ENCODE measurements at places on chromosomes 2 and 18.

DNA sequence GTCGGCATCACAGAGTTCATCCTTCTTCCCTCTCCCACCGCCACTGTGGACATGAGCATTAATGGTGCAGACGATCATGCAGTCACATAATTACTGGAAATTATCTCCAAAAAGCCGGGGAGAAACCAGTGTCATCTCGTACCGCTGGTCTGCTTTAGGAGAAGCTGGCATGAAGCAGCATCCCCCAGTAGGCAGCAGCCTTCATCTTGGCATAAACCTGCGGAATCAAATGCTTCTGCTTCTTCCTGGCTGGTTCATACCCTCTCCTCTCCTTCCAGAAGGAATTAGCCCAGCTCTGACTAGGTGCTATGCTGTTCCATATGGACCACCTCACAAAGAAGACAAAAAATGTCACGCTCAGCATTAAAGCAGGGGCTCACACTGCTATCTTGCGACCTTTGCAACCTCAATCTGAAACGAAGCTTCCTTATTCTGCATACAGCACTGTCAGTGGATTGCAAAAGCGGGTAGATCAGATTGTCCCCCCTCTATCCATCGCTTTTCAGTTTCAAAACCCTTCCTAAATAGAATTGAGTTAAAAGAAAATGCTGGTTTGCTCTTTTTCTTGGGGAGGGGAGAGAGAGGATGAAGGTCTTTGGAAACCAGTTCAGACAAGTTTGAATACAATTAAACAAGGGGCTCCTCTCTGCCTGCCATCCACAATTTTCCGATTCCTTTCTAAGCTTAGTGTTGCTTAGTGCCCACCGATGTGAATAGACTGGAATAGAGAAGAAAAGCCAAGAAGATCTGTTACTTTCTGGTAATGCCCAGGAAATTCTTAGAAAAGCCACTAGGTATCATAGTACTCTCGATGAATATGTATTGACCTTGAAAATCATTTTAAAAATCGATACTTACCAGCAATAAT, 212.1 kb upstream of the ZNF521 start:
- DNase-seq = no peak

DNA sequence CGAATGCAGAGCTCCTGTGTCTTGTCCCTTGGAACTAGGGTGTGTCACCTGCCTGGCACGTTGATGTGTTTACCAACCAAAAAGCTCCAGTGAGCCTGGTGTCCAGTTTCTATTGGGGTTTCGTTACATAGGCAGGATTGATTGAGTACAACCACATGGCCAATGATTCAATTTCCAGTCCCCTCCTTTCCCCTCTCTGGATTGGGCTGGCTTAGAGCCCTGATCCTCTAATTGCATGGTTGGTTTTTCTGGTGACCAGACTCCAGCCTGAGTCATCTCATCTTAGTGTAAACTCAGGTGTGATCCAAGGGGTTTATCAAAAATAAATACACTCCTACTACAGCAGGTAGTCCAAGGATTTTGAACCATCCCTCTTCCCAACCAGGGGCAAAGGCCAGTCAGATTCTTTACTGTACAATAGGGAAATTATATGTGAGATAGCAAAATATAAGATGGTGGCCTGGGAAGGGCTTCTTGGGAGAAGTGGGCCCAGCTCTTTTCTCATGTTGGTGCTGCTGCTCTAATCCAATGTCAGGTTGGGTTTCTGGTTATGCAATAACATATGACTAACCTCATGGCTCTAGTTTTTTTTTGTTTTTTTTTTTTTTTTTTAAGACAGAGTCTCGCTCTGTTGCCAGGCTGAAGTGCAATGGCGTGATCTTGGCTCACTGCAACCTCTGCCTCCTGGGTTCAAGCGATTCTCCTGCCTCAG, 64.7 kb upstream of the MGAT5 start:
- DNase-seq = no peak

DNA sequence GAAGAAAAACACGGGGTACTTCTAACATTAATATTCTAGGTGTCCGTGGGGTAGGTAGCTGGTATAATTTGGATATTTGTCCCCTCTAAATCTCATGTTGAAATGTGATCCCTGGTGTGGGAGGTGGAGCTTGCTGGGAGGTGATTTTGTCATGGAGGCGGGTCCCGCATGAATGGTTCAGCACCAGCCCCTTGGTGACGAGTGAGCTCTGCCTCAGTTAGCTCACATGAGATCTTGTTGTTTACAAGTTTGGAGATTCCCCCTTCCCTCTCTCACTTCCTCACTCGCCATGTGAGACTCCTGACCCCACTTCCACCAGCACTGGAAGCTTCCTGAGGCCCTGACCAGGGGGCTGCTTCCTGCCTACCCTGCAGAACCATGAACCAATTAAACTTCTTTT, 35.4 kb upstream of the DNER start:
- no peak for DNase-seq

- DNase-seq = no peak
Observed at GRCh38 chr2:175136334-175137215, 31.4 kb downstream of the ATF2 start.

DNA sequence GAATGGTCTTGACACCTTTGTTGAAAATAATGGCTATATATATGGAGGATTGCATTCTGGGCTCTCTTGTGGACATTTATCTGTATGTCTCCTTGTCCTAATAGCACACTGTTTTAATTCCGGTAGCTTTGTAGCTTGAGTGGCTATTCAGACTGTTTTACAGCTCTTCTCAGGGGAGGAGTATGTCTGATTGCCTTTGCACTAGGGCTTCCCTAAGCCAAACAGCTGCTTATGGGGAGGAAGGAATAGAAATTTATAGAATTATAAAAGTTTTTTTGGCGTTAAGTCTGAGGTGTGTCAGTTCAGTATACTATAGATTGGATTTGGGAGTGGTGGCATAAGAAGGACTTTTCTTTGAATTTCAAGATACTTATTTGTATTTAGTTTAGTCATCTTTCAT, 12.6 kb downstream of the SEH1L start:
- no peak for DNase-seq

- no peak for DNase-seq
Observed at GRCh38 chr2:141393214-141393545, 737.6 kb downstream of the LRP1B start.

DNA sequence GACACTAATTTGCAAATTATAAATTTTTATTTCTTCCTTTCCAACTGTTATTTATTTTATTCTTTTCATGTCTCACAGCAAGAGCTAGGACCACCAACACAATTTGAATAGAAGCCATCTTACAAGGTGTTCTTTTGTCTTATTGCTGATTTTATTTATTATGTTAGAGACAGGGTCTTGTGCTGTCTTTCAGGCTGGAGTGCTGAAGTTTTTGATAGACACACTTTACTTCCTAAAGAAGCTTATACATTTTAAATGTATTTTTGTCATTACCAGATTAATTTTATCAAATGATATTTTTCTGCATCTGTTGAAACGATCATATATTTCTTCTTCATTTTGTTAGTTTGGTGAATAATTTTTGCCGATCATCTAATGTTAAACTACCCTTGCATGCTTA, 130.3 kb upstream of the BCL2L11 start:
- DNase-seq = no peak

DNA sequence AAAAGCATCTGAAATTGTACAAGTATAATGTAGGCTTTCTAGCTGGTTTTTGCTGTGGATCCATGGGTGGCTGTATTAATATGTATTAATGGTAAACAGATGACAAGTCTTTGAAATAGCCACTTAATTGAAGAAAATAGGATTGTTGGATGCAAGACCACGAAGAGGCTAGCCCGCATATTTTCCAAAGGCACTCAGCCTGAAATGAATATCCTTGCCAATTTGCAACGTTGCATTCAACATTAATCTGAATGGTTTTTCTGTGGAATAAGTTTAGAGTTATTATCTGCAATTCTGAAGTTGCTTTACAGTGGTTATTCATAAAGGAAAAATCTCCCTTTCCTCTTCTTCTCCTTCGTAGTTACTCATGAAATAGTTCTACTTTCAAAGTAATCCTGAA, 86.2 kb upstream of the SPATS2L start:
- DNase-seq = no peak

- DNase-seq = no peak
Observed at GRCh38 chr2:96106991-96107707, 9.2 kb downstream of the ADRA2B start.

DNA sequence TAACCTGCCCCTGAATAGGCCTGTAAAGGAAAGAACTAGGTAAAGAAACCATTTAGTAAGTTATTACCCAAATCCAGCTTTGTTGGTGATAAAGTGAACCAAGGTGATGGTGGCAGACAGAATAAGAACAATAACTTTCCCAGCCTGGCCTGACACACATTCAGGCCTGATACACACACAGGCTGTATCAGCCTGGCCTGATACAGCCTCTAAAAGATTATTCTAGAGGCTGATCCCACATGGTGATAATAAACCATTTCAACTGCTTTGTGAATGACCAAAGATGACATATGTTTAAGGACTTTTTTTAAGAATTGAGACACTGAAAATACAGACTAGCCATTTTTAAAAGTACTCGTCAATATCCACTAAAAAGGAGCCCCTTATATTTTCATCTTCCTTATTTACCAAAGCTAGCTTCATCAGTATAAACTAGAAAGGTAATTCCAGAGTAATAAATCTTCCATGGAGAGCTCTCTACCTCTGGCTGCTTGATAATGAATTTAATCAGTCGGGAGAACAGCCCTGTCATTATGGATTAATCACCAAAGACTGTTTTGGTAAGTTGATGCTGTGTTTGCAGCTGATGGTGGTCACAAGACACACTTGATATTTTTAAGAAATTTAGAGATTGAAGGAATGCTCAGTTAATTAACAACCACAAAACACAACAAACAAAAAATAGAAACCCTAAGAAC, 77.2 kb downstream of the SLC8A1 start:
- DNase-seq = no peak

DNA sequence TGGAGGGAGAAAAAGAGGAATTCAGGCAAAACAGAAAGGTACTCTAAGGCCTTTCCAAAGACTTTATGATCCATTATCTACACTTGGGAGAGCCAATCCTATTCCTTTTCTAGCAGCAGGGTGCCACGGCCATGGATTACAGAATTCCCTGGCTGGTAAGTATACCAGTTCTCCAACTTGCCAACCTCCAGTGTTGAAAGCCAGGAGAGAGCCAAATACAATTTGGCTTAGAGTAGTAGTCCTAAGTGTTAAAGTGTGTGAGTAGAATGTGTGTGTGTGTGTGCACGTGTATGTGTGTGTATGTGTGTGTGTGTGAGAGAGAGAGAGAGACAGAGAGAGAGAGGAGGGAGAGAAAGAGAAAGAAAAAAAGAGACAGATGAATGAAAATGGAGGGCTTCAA, 43.3 kb downstream of the WDPCP start:
- no peak for DNase-seq

DNA sequence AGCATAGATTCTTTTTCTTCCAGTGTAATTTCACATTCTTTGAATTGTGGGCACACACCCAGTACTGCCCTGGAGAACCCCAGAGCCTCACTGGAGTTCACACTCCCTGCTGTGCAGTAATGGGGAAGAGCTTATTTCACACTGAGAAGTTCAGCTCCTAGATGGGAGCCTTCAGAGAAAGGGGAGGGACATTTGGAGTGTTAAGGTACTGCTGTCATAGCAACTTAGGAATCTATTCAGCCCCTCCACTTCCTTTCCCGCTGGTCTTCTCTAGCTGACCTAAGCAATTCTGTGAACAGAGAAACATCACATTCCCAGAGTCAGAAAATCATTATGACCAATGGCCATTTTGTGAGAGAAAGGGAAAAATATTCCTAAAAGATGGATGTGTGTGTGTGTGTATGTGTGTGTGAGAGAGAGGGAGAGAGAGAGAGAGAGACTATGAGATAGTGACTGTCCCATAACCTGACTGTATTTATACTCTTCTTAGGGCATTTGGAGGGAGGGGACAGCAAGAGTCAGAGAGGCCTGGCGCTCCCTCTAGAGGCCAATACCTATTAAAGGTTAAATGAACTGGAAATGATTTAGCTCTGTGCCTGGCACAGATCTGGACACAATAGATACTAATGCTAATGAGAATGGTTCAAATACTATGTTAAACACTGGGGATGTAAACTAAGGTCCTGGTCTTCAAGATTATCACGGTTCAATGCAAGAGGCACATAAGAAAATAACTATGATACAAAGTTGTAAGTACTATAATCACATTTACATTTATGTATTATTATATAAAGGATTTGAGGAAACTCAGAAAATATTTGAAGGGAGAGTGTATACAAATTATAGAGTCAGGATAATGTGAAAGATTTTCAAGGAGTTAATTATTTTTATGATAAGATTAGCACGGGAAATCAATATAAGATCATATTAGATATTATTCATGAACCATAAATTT, 41.5 kb upstream of the RPE start:
- DNase-seq = no peak

DNA sequence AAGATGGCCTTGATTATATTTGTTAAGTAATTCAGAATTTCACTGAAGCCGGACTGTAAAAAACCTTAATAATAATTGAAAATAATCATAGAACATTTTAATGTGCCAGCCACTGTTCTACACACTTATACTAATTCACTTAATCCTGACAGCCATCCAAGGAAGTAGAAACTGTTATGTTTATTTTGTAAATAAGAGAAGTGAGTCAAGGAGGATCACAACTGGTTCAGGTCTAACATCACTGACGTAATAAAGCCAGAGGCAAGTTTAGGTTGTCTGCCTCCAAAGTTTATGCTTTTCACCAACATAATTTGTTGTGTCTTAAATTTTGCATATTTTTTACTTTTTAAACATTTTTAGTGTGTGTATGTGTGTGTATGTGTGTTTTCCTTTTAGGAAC, 436.1 kb downstream of the LRRTM4 start:
- no peak for DNase-seq

DNA sequence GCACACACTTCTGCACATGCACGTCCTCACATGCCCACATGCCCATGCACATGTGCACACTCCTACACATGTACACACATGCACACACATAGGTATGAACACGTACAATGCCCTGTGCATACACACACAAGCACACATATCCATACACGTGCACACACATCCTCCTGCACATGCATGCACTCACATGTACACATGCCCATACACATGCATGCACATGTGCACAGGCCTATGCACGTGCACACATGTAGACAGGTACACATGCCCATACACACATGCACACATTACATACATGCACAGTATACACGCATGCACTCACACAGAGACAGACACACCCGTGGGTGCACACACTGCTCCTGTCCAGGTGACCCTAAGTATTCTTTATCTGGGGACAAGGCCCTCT, 34.3 kb downstream of the GPC1 start:
- no peak for DNase-seq

- no peak for DNase-seq
Observed at GRCh38 chr18:62585274-62586150, 62.7 kb downstream of the ZCCHC2 start.

DNA sequence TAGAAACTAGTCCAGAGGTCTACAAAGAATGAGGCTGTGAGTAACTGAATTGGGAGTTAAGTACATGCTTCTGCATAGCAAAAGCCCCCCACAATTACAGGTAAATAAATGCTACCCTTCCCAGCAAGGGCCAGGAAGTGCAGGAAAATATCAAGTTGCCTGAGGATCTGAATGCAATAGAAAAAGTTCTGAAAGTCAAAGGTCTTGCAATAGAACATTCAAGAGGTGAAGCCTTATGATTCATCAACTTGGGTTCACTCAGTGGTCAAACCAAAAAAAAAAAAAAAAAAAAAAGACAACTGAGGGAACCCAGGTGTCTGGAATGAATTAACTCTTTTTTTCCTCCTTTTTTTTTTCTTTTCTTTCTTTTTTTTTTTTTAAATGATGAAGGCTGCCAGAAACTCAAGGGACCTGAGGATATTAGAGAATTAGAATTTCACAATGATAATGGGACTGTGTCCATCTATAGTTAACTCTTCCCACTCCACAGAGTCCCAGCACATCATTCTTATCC, 42.9 kb upstream of the RFX8 start:
- no peak for DNase-seq
